Left forelimb (tissue), 1 donor: ENCODE measurements at places on chromosomes 5 and 9.

- no peak for DNase-seq
Observed at GRCh38 chr5:89899559-89899958, 510.0 kb downstream of the CETN3 start.

GRCh38 chr9:73080110-73080694 is 71.5 kb upstream of the ANXA1 start:
- DNase-seq, result no peak

- DNase-seq, result no peak
Observed at GRCh38 chr5:116137544-116138378, 52.9 kb downstream of the COMMD10 start.

GRCh38 chr9:19087106-19088000 is 15.4 kb downstream of the HAUS6 start:
- no peak for DNase-seq

DNA sequence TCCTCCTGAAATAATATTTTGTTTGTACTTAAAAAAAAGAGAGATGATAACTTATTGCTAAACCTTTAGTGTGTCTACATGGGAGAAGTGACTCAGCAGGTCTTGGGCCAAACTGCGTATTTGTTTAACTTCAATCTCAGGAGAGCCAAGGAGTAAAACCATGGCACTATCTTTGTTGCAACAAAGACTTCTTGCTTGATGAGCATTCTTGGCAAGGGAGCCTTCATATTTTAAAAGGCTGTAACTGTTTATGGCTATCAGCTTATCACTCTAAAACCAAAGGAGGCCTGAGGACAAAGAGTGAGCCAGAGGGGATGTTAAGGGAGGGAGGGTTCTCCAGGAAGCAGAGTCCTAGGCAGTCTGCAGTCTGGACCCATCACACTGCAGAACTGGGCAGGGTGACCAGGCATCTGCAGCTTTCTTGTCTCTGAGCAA is 216.2 kb upstream of the S1PR3 start:
- no peak for DNase-seq

DNA sequence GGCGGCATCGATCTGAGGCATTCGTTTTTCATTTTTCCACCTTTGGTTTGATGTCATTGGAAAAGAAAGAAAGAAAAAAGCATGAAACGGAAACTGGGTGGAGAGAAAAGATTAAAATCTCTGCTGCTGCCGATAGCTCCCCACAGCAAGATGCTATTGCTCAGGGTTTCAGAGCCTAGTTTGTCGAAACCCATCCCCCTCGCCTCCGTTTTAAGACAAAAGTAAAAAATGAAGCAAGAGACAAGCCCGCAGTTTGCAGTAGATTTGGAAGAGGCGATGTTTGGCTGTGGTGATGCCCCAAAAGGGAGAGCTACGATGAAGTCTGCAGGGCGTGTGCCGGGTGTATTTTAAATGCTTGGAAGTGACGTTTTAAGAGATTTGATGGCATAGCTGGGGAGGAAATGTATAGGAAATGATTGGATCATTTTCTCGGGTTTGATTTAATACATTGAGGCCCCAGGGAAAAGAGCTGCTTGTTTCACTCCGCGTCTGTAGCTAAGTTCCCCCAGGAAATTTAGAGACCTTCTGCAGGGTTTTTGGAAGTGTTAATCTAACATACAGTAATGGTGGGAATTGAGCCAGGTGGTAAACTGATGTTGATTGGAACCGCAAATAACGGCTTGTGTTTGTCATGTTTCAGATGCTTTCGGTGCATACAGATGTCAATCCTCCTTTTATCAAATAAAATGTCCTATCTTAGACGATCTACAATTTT is 909 bp downstream of the NDFIP1 start:
- no peak for DNase-seq

GRCh38 chr9:84785792-84786547 is 116.4 kb downstream of the NTRK2 start:
- no peak for DNase-seq

GRCh38 chr5:172004824-172005237 is 1.6 kb downstream of the FBXW11 start:
- no peak for DNase-seq

GRCh38 chr5:167804512-167805220 is 486.8 kb upstream of the WWC1 start:
- DNase-seq, result no peak

- no peak for DNase-seq
Observed at GRCh38 chr5:105619725-105620124, 2051.0 kb downstream of the EFNA5 start.

DNA sequence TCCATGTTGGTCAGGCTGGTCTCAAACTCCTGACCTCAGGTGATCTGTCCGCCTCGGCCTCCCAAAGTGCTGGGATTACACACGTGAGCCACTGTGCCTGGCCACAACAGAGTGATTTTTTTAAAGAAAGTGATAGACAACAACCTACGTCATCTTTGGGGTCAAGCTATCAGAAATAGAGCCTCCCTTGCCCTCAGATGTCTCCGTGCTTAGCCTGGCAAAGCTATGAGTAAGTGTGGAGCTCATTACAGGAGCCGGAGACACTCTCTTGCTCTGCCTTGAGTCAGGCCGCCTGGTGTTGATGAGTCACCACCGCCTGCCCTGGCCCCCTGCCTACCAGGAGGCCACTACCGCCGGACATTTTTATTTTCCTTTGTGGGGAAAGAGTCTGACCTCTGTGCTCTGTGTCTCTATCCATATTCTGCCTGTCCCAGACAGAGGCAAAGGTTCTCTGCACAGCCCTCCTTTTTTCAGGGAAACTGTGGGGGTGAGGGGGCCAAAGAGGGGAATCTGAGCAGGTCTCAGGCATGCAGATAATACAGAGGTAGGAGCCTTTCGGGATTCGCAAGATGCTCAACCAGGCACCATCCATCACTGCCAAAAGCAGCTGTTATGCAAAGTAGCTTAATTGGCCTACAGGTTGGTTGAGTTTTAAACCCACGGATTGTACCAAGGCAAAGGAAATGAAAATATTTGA is 123.7 kb upstream of the CPEB4 start:
- peak; percentile 70 for DNase-seq

DNA sequence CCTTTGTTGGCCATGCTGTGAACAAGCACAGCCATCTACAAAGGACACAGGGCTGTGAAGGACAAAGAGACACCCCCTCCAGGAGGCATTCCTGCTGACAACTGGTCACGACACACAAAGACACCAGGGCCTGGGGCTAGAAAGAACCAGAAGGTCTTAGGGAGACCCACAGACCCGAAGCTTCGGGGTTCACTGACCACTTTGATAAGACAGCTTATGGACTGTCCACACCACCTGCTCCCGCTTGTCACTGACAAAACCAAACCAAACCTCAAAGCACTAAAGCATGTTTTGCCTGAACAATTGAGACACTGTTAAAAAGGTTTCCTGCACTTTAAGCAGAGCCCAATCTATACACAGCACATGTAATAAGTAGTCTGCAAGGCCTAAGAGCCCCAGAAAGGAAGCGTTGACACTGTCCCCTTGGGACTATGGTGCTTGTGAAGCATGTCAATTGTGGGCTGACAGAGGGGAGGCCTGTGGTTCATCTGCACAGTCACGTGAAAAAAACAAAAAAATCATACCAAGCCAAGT is 185.0 kb downstream of the GAPVD1 start:
- no peak for DNase-seq

- DNase-seq, result no peak
Observed at GRCh38 chr5:45262061-45262590, 434.1 kb downstream of the HCN1 start.

GRCh38 chr5:112161392-112161748 is 257.7 kb downstream of the EPB41L4A start:
- no peak for DNase-seq

- no peak for DNase-seq
Observed at GRCh38 chr5:151570058-151570457, 21.1 kb downstream of the FAT2 start.

- no peak for DNase-seq
Observed at GRCh38 chr5:174195517-174195916, 150.0 kb downstream of the NSG2 start.
